COR-L47 (cell line): ENCODE measurements at places on chromosomes 2 and 18.
A peak's percentile ranks its signal among the peaks of the same experiment; 100 is the strongest.

DNA sequence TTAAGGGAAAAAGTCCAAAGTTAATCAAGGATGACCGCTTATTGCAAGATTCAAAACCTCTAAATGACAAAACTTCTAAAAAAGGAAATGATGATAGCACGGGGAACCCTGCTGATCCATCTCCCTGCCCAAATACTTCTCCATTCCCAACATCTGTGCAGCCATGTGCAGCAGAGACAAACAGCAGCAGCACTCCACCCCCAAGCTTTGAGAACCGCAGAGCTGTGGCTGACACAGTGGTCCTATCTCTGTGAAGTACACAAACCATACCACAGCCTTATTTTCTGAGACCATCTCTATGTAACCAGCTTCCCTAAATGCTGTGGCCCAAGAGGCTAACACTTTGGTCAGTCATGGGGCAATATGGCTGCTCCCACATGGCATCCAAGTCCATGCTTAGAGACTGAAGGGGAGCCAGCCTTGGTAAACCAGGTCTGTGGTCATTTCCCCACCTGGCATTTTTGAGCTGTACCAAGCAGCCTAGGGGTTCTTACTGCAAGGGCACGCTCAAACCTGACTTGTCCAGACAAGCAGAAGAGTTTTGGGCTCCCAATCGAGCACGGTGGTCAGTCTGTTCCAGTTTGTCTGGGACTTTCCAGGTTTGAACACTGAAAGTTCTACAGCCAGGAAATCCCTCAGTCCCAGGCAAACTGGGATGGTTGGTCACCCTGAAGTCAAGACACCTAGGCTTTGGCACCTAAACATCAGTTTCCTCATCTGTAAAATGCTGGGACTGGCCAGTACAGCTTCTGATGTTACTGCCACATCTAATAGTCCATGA is 17.1 kb upstream of the NFE2L2 start:
- DNase-seq: no peak

GRCh38 chr2:5982903-5983265 is 290.7 kb downstream of the SOX11 start:
- no peak for DNase-seq

- DNase-seq: no peak
Observed at GRCh38 chr2:14517731-14518130, 114.8 kb upstream of the LRATD1 start.

DNA sequence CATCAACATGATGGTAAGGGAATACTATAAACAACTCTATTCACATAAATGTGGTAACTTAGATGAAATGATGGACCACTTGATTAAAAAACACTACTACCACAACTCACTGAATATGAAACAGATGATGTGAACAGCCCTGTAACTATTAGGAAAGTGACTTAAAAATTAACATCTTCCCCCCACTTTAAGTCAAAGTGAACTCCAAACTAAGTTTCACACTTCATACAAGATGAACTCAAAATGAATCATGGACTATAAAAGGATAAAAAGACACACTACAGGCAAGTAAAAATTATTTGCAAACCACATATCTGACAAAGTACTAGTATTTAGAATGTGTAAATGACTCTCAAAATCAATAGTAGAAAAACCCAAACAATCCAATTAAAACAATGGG is 71.6 kb downstream of the ZAP70 start:
- DNase-seq: no peak

- DNase-seq: peak; percentile 54
Observed at GRCh38 chr2:154484338-154485099, 214.0 kb upstream of the KCNJ3 start.

GRCh38 chr2:220334871-220335590 is 707.6 kb downstream of the SLC4A3 start:
- DNase-seq: no peak

- DNase-seq: no peak
Observed at GRCh38 chr18:435940-436339, 64.6 kb downstream of the COLEC12 start.
